Activated CD4-positive, alpha-beta T cell treated with anti-CD3 and anti-CD28 coated beads, Interleukin-10, Interleukin-2, amounts not matched to agents 100 ng/mL and 50 ng/mL, durations not matched to agents 16 hours and 8 hours (primary cell): ENCODE measurements at places on chromosomes 6 and 20.

DNA sequence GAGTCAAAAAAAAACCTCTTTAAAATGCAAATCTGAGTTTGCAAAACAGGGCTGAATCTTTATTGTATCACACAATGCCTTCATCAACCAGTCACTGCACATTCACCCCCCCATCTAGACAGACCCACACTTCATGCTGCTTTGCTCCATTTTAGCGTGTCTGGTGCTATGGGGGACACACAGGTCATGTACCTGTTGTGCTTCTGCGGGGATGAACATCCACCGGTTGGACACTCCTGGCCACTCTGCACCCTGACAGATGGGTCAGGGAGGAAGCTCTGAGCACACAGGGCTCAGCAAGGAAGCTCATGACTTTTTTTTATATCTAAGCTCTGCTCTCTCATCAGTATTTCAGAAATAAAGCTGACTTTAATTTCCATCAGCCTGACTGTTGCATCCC, 136.3 kb downstream of the PRND start:
- DNase-seq = no peak

GRCh38 chr20:19275630-19276071, 63.2 kb downstream of the SLC24A3 start:
- DNase-seq = no peak

DNA sequence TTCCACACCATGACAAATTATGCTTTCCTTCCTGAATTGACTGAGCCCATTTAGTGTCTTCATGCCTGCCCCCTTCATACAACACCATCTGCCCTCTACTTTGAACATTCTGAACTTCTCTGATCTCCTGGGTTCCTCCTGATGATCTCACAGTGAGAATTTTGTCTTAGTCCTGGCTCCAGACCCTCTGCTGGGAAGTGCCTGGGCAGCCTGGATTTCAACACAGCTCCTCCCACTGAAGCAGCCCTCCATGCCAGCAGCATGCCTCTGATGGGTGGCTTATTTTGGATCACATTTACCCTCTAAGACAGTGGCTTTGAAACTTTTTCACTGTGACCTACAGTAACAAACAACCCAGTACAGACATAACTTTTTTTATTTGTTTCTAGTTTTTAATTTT, 41.5 kb downstream of the DSE start:
- DNase-seq = no peak

DNA sequence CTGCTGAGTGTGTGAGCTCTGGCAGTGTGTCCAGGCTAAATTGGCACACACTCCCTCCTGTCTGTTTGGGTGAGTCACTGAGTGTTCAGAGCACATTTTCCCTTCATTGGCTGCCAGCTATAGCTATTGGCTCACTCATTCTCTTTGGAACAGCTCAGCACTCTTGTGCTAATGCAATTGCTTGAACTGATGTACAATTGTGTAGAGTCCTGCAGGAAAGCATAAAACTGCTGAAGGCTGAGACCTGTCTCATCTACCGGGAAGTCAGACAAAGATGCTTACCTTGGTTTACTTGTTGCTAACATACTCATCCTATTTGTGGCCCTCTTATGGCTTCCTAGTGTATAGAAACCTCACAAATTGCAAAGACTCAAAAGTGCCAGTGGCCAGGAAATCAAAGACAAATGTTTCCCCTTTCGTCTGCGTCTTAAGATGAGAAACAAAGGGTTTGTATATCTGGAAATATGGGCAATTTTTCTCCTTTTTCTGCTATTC, 351.0 kb downstream of the BCKDHB start:
- DNase-seq = no peak

GRCh38 chr6:47749757-47750156, 32.1 kb upstream of the OPN5 start:
- DNase-seq = no peak

GRCh38 chr6:3956054-3956453, 106.9 kb downstream of the FAM50B start:
- DNase-seq = no peak

DNA sequence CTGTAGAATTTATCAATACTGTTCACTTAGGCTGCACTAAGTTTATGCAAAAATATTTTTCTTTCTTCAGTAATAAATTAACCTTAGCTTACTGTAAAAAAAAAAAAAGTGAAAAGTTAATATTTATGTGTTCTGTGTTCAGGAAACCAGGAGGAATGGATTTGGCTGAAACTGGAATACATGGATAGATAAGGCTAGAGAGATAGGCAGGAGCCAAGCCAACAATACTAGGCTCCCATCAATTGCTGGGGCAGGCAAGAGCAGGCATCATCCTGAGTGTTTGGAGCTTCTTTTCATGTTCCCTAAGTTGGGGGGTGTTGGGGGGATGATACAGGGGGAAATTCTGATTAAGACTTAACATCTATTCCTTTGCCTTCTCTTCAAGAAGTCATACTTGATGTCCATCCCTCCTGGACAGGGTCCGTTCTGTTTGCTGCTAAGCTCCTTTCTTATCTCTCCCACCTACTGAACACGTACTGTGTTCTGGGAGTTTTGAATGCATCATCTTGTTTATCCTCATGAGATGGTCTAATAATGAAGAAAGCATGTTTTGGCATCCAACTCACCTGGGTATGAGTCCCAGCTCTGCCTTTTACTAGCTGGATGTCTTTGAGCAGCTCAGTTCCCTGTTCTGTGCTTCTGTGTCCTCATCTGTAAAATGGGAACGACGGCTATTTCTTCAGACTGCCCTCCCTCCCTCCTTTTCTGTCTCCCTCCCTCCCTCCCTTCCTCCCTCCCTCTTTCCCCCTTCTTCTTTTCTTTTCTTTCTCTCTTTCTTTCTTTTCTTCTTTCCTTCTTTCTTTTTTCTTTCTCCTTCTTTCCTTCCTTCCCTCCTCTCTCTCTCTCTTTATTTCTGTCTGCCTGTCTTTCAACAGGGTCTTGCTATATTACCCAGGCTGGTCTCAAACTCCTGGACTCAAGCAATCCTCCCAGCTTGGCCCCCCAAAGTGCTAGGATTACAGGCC, 6.4 kb upstream of the PROCR start:
- DNase-seq = no peak

DNA sequence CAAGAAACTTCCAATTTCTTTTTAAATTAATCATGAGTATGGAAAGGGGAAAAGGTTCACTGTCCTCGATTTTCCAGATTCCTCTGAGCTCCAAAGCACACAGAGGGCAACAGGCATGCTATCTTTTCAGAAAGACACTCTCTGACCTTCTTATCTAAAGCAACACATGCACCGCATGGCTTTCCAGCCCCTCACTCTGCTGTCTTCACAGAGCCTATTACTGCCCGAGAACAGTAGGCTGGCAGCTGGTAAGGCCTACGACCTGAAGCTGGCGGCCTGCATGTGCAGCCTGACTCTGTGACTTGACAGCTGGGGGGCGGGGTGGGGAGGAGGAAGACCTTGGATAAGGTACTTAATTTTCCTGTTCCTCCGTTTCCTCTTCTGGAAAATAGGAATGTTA, 86.3 kb downstream of the ELOVL4 start:
- no peak for DNase-seq

- no peak for DNase-seq
Measured at GRCh38 chr6:24227556-24227955, 101.5 kb downstream of the NRSN1 start.

- DNase-seq = peak; percentile 52
Measured at GRCh38 chr6:99119109-99120031, 171.6 kb upstream of the FBXL4 start.

DNA sequence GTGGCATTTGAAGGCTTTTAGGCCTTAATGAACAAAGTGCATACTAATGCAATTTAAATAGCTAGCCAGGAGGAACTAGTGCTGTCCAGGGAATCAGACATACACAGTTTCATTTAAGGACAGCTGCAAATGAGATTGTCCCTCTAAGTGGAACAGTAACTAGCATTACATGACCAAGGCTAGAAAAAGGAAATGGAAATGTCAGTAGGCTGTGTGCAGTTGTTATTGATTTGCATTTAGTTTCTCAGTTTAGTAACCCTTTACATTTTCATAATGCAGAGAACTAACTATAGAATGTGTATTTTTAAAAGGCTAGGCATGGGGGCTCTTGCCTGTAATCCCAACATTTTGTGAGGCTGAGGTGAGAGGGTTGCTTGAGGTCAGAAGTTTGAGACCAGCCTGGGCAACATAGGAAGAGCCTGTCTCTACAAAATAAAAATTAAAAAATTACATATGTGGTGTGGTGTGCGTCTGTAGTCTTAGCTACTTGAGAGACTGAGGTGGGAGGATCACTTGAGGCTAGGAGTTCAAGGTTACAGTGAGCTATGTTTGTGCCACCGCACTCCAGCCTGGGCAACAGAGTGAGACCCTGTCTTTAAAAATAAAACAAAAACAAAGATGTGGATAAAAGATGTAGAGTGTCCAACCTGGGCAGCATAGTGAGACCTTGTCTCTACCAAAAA, 468.0 kb downstream of the UTRN start:
- DNase-seq = no peak
